ENCODE measurements at places on chromosomes 11 and 22.
A peak's percentile ranks its signal among the peaks of the same experiment; 100 is the strongest.

GRCh38 chr22:19105867-19106802, 16.1 kb downstream of the DGCR2 start:
- DNase-seq = no peak

DNA sequence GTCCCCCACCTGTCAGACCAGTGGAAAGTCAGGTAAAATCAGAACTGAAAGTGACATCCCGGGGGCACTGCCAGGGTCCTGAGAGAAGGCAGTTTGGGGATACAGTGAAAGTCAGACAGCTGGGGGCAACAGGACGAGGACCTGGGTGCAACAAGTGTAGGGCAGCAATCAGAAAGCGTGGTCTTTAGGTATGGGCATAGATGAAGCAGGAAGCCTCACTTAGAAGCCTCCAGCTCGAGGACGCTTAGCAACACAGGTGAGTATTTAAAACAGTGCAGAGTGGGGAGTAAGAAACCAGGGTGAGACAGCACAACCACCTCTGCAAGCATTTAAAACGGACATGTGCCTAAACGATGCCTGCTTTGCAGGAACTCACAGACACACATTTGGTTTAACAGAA, 64.6 kb upstream of the POU2AF1 start:
- peak; percentile 30 for DNase-seq

DNA sequence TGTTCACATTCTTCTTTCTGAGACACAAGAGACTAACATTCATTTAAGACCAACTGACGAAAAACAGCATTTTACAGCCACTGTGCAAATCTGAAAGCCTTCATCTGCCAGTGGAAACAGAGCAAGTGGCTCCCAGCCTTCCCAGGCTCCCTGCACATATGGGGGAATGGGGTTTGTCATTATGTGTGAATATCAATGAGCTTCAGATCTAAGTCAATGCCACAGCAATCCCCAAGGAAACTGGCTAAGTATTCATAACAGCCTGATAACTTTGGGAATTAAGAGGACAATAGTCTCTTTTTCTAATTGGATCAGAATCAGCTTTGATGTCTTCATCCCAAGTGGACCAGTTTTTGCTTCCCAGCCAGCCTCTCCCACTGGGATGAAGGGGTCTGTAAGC, 66.9 kb downstream of the ABTB2 start:
- DNase-seq = no peak

- no peak for DNase-seq
These were observed 15.2 kb downstream of the UFD1 start for GRCh38 chr22:19463491-19464469.

- peak; percentile 42 for DNase-seq
These were observed at the start of gene FAM181B for GRCh38 chr11:82733444-82734119. TSS of gene FAM181B (minus strand) at chr11:82733864. CDS start at chr11:82733729, 135 bp downstream.

DNA sequence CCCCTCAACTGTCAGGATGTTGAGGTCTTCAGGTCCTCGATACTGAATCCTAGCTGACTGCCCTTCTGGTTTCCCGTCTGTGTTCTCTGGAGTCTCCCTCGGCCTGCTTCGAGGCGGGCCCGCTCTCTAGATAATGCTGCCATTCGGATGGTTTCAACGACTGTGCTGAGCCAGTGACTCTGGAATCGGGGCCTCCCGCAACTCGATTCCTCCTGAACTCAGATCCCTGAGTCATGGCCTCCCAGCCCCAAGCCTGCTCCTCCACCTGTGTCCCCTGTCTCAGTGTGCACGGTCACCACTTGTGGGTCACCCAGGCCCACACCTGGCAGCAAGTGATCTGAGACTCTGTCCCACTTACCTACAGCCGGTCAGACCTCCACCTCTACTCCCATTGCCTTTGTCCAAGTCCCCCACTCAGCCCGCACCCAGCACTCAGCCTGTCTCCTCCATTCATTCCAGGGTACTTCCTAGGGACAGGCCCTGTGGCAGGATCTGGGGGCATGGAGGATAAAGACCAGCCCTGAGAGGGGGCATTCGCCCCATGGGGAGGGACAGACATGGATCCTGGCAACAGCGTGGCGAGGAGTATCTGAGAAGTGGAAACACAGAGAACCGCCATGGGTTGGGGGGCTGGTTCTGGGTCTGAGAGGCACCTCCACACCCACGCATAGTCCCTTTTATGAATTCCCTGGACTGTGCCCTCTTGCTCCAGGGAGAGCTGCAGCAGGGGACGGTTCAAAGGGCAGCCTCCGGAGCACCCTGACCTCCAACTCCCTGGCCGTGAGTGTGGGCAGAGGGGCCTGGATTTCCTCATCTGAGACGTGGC, 14.3 kb downstream of the MPST start:
- DNase-seq = no peak

GRCh38 chr11:129322941-129323340, 52.7 kb upstream of the BARX2 start:
- no peak for DNase-seq

- DNase-seq = no peak
These were observed 133.7 kb downstream of the ETS1 start for GRCh38 chr11:128453444-128454336.

DNA sequence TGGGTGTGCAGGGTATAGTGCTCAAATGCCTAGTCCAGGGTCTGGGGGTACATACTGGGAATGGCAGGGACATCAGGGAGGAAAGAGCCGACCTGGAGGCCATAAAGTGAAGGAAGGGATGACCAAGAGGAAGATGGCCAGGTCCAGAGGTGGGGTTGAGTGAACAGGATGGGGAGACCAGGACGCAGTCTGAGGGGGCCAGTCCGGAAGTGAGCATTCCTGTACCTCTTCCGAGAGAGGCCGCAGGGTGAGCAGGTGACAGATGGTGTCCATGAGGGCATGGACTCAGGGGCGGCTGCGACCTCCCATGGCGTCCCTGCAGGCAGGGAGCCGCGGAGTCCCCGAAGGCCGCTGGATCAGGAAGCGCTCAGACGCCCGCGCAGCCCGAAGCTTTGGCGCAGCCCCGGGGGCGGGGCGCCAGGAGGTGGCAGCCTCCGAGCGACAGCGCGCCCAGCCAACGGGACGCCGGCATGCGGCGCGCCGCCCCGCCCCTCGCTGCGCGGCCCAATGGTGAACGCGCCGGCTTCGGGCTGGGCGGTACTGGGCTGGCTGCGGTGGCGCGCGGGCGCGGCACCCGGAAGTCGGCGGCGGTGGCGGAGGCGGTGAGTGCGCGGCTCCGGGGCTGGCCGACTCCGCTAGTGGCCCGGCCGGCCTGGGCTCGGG, at the start of gene TANGO2:
Gene TANGO2 (plus strand): TSS at position 578 of the 663 bp plus-strand sequence. CDS start 15,689 bp downstream, outside the sequence.
- peak; percentile 85 for DNase-seq

DNA sequence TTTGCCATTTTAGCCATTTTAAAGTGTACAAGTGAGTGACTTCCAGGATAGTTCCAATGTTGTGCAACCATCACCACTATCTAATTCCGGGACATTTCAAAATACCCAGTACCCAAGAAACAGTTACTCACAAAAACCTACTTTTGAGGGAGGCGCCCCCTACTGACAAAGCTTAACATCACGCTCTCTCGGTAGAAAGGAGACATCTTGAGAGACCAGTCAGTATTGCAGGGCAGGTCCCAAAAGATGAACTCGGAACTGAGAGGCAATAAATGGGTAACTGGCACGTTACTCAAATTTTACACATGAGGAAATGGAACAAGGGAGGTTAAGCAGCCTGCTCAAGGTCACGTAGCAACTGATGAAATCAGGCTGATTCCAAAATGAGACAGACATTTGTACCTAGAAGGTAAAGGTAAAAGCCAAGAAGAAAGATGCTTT, 50.0 kb upstream of the POU2AF1 start:
- peak; percentile 62 for DNase-seq

DNA sequence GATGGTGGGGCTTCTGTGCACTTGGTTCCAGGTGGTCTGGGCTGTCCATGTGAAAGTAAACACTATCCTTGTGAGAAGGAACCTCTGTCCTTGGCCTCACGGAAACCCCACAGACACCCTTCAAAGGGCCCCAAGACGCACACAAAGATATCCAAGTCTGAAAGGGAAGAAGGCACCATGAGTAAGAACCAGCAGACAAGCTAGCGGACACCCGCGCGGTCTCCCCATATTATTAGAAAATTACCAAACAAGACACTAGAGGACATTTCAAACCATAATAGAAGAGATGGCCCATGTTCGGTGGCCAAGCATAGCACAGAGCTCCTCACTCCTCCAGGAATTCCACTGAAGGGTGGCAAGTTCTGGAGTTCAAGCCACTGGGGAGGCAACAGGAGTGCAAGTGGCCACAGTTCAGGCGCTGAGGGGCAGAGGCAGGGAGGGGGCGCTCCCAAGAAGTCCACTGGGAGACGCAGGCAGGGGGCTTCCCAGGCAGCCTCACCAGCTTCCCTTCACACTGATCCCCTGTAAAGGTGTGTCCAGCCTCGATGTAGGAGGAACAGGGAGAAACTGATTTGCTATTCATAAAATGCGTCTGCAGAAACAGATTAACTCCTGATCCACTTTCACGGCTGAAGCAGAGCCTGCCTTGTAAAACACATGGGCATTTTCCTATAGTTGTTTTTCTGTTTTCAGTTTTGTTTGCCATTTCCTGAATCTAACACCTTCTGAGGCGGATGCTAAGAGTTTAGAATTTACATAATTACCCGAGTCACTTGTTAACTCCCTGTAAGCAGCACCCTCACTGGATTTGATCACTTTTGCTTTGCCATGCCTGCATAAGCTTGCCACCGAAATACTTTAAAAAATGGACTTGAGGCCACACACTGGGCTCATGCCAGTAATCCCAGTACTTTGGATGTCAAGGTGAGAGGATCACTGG, 9.1 kb upstream of the PPARA start:
- no peak for DNase-seq

DNA sequence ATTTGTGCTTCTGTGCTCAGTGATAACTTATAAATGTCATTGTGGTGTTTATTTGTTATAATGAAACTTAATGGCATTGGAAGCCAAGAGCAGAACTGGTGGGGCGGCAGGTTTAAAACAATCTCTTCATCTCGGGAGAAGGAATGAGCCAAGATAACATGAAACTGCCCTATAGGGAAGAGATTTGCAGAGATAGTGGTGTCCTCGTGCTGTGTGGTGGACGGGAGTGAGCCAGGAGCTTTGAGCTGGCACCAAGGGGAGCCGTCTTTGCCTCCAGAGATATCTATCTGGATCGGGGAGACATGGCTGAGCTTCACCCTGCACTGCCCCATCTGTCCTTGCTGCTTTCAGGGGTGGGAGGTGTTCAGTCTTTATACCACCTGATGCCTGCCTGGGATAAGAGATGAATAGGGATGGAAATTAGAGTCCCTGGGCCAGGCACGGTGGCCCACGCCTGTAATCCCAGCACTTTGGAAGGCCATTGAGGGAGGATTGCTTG, 189.6 kb downstream of the ST3GAL4 start:
- DNase-seq = no peak

GRCh38 chr11:10645212-10645795, 48.3 kb downstream of the IRAG1 start:
- DNase-seq = no peak

DNA sequence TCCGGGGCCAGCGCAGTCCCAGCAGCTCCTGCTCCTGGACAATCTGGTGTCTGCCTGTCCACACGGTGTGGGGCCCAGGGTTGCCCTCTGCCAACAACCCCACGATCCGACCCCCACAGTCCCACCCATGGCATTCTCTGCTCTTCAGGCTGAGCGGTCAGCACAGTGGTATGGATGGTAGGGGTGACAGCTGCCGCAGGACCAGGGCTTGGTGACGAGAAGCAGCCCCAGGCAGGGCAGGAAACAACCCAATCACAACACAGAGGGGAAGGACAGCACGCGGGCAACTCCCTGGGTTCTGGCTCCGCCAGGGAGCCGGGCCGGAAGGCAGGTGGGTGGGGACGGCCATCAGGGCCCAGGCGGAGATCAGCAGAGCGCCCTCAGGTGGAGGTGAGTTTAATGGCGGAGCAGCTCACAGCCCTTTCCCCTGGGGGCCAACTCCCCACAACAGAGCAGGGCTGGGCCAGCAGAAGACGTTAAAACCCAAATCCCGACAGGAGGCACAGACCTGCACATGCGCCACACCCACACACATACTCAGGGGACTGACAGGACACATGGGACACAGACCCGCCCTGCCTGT, 5.3 kb upstream of the CHADL start:
- DNase-seq = no peak

GRCh38 chr22:49005557-49005956, 822.1 kb downstream of the BRD1 start:
- DNase-seq = no peak

DNA sequence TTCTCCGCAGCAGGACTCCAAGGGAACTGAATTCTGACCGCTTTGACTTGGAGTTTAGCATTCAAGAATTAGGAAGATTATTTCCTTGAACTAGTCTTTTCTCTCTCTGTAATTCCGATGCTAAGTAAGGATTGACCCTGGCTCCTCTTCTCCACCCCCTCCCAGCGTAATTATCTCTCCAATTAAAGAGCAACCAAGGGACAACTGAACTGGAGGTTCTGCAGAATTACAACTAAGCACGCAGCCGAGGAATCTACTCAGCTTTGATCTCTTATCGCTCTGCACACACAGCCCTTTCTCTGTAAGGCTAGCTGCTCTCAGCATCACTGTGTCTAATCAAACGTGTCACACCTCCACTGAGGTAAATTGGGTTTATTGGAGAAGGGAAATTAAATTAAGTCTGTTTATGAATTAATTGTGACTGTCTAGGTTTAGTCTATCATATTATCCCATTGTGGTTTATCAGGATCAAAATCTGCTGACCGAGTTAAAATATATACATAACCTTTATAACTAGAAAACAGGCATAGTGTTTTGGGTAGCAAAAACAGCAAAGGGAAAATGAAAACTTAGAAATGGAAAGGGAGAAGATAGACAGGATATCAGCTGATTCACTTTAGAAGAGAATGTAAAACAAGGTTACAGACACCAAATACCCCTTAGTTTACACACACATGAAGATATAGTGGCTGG, 241.3 kb upstream of the LARGE1 start:
- DNase-seq = no peak

DNA sequence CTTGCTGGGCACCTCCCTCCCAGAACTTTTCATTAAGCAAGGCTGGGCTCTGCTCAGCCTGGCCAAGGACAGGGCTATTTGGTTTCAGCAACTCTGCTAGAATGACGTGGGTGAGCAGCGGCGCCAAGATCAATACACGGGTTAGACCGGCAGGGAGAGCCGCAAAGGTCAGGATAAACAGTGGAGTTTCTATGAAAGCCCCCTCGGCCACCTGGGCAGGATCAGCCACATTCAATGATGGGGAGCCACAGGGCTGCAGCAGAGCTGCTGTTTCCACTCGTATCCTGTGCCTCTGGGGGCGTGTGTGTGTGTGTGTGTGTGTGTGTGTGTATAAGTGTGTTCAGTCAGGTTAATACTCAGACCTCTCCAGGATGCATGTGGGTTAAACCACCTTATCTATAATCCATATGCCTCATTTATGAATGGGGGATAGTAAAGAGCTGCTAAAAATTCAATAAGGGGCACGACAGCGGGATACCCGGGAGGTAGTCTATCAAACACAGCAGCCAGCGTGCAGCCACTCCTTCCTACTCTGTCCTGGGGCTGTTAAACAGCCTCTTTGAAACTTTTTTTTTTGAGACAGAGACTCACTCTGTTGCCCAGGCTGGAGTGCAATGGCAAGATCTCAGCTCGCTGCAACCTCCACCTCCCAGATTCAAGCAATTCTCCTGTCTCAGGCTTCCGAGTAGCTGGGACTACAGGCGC, 34.8 kb downstream of the MYH9 start:
- peak; percentile 25 for DNase-seq

- DNase-seq = peak; percentile 1
These were observed 26.4 kb downstream of the KCTD17 start for GRCh38 chr22:37077802-37078448.

Measured in NCI-H146 (cell line).